ENCODE measurements at places on chromosomes 3 and 15.

GRCh38 chr15:69011641-69012040 is 2.9 kb upstream of the NOX5 start:
- DNase-seq, result no peak

- DNase-seq, result no peak
Observed at GRCh38 chr15:93017526-93017925, 71.5 kb downstream of the RGMA start.

GRCh38 chr15:89803941-89804800 is 10.5 kb downstream of the ANPEP start:
- no peak for DNase-seq

DNA sequence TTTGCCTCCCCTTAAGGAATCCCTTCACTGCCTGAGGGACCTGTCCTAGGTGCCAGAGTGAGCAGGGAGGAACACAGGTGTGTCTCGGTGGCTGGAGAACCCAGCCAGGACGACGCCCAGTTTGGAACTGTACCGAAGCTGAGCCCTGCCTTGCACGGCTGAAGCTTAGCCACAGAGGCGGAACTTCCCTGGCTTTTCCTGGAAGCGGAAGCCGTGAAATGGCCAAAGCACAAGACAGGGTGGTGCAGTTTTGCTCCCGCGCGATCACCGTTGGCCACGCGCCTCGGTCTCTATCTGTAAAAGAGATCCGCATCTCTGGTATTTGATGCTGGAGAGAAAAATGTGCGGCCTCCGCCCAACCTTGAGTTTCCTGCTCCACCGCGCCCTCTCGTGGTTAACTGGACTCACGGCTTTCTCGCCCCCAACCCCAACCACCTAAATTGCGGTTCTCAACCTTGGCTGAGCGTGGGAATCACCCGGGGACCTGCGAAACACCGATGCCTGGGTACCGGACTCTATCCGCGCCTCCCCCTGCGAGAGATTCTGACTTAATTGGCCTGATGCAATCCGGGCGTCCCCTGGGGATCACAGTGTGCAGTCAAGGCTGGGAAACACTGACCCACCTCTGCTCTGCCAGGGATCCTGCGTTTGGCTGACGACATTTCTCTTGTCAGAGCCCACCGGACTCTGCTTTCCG is 70.7 kb upstream of the ABHD2 start:
- DNase-seq, result peak; percentile 48

GRCh38 chr3:172511783-172512762 is 11.2 kb downstream of the TNFSF10 start:
- no peak for DNase-seq

GRCh38 chr3:150723946-150724345 is 20.2 kb upstream of the ERICH6 start:
- DNase-seq, result no peak

GRCh38 chr15:101016581-101016980 is 97.4 kb downstream of the LRRK1 start:
- no peak for DNase-seq

- DNase-seq, result no peak
Observed at GRCh38 chr15:43489191-43489590, 3.8 kb downstream of the TP53BP1 start.

GRCh38 chr3:105504440-105504951 is 137.8 kb downstream of the ALCAM start:
- no peak for DNase-seq

DNA sequence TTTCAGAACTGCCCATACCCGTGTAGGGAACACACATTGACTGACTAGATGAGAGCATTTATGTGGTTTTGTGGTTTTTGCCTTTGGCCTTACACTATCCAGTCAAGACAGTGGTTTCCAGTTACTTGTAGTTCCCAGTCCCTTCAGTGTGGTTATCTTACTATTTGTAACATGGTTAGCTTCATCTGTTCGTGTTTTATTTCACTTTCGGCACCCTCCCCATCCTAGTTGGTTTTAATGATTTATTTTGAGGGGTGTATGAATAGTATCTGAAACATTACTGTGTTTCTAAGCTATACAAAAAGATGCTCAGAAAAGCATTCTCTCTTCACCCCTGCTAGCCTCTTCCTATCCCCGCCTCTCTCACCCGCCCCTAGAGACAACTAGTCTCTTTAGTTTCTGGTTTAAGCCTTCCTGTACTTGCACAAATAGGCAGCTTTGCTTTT is 14.1 kb downstream of the LYSMD4 start:
- DNase-seq, result peak; percentile 51

DNA sequence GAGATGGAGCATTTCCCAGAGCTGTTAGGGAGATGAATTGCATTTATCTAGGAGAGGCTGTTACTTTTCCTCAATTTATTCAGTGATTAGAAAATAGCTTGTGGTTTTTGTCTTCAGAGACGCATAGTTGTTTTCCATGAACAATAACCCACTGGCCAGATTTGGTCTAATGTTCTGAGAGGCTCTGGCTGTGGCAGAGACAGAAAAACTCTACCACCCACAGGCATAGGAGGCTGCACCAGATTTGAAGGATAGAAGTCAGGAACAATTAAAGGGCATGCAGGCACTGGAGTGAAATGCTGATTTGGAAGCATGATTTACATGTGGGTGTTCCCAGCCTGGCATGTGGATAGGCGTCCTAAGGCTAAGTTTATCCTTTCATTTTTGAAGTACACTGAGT is 143.5 kb downstream of the NFKBIZ start:
- no peak for DNase-seq

DNA sequence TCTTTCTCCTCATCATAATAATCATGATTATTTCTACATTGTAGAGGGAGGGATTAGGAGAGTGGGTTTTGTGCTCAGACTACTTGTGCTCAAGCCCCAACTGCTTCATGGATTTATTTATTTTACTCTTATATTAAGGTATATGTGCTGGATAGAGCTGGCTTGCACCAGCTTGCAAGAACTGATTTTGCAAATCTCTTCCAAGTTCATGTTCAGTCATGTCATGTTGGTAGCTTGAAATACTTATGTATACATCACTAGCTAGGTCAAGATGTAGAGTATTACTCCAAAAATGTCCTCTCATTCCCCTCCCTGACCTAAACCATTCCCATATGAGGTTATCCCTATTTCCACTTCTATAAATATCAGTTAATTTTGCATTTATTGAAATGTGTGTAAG is 293.9 kb upstream of the RBMS3 start:
- DNase-seq, result no peak

GRCh38 chr15:25858952-25859760 is 4.0 kb downstream of the ATP10A start:
- no peak for DNase-seq

GRCh38 chr3:15284121-15284889 is 48.1 kb downstream of the SH3BP5 start:
- DNase-seq, result no peak

DNA sequence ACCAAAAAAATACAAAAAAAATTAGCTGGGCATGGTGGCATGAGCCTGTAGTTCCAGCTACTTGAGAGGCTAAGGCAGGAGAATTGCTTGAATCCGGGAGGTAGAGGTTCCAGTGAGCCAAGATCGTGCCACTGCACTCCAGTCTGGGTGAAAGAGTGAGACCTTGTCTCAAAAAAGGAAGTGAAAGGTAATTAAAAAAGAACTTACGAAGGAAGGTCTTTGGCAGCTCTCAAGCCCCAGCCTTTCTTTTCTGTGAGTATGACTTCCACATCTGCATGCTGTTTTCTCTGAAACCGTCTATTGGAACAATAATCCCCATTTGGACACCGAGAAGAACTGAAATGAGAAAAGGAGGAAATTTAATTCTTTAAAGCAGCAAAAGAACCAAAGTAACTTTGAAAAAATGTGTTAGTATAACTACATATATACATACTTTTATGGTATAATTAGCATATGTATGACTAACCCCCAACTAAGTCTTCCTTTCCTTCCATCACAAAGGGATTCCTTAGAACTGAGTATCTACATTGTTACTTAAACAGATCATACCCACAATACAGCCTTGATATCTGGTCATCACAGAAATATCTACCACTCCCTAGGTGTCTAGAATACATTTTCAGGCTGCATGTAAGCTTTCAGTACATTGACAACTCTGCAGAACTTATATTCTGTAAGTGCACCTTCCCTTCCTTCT is 50.1 kb downstream of the SETD2 start:
- DNase-seq, result peak; percentile 67

- DNase-seq, result no peak
Observed at GRCh38 chr3:48428088-48428571, 1.8 kb downstream of the PLXNB1 start.

GRCh38 chr3:54427941-54428871 is 305.9 kb downstream of the CACNA2D3 start:
- DNase-seq, result peak; percentile 59

GRCh38 chr3:50327129-50327528 is 894 bp downstream of the TUSC2 start:
- no peak for DNase-seq

DNA sequence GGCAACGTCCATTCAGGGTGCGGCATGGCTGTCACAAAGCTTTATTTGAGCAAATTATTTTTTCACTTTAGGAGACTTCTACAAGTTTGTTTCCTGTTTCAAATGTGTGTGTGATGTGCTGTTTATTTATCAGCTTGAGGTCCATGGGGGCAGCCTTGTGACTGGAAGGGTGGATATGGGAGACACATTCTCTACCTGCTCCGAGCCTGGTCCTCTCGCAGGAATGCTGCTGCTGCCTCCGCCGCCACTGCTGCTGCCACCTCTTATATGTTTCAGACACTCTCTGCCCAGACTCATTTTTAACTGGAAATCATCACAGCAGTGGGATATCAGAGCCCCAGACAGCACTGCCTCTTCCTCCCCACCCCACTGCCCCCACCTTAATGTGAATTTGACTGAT is 83.5 kb upstream of the PXYLP1 start:
- no peak for DNase-seq
